ENCODE measurements at places on chromosomes 2 and 18. TPM values are rescaled to one million over a fixed set of nuclear protein-coding genes. Genes with fewer than 3 reads are reported as not detected.

DNA sequence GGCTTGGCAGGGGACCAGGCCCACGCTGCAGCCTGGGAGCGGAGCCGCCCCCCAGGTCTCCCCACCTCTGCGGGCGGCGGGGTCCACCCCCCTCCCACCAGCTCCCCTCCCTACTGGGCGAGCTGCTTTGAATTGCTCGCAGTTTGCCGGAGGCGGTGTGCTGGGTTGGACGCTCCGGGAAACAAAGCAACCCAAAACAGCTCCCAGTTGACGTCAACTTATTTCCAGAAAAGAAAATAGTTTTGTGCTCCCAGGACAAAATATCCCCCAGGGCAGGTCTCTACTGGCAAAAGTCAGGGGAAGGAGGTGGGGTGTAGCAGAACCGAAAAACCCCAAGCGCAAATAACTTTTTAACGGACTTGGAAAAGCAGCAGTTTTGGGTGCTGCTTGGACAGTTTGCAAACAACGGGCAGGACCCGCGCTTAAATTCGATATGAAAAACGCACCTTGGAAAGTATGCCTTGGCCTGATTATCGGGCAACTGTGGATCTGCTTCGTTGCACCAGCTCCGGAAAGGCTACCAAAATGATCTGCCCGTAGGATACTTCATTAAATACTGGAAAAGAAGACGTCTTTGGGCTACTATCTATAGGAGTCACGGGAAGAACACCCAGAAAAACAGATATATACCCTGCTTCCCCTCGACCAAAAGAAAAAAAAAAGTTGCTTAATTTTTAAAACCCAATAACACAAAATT lies 2.8 kb upstream of the KCTD1 start:
- no peak for DNase-seq

The FEV gene
- total RNA-seq, result not detected

DNA sequence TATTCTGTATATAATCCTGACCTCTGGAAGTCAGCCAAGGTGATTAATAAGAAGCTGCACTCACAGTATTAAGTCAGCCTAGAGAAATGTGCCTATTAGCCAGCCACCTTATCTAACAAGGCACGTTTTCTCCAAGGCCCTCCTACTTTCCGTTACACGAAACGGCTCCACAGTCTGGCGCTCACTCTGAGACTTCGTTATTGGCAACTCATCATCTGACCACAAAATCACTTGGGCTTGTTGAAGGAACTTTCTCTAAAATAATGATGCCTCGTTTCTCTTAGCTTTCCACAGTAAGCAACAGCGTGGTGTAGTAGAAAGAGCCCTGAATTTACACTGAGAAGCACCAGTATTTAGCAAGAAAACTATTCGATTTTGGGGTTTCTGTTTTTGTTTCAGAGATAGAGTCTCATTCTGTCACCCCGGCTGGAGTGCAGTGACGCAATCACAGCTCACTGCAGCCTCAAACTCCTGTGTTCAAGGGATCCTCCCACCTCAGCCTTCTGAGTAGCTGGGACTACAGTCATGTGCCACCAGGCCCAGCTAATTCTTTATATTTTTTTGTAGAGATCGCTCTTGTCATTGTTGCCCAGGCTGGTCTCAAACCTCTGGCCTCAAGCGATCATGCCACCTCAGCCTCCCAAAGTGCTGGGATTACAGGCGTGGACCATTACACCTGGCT lies 53.6 kb upstream of the SLC14A1 start:
- peak; percentile 79 for DNase-seq

- DNase-seq, result no peak
Observed at GRCh38 chr2:40360652-40361051, 91.2 kb downstream of the SLC8A1 start.

GRCh38 chr2:204049635-204050034 lies 113.1 kb downstream of the ICOS start:
- DNase-seq, result no peak

The NEU4 gene
- total RNA-seq, result 0.76 TPM

DNA sequence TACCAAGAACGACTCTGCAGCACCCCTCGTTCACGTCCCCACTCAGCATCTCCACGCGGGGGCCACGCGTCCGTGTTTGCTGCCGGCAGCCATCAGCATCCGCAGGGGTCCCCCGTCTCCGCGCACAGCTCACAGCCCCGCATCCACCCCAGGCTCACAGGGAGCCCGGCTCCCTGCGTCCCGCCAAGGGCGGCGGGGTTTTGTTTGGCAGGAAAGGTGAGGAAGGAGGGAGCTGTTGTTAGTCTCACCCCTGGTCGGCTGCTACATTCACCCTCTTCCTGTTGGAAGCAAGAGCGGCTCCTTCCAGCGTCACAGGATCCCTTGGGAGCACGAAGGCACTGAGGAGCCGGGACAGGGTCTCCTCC lies 131.0 kb upstream of the CTDP1 start:
- DNase-seq, result no peak

The CXXC1 gene
- 68.6 TPM for total RNA-seq

- no peak for DNase-seq
Observed at GRCh38 chr2:54666634-54667265, 56.7 kb upstream of the EML6 start.

DNA sequence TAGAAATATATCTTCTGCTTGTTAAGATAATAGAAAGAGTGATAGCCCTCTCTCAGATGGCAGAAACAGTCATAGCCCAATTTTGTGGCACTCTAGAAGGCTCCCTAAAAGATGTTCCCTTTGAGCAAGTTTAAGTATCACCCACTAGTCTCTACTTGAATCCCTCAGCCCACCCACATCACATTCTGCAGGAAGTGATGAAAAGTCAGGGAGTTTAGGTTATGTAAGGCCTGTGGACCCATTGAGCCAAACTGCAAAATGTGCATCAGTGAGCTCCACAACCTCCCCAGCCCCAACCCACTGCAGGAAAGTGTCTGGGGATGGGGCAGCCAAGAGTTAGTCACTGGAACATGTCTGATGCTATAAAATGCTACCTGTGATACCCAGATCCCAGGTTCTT lies 25.6 kb downstream of the ANKRD44 start:
- peak; percentile 41 for DNase-seq

- DNase-seq, result no peak
Observed at GRCh38 chr2:240557101-240557751, 562 bp downstream of the ANKMY1 start.

- DNase-seq, result no peak
Observed at GRCh38 chr2:31012406-31012805, 125.8 kb downstream of the GALNT14 start.

GRCh38 chr2:121351521-121352318 lies 66.7 kb upstream of the TFCP2L1 start:
- no peak for DNase-seq

DNA sequence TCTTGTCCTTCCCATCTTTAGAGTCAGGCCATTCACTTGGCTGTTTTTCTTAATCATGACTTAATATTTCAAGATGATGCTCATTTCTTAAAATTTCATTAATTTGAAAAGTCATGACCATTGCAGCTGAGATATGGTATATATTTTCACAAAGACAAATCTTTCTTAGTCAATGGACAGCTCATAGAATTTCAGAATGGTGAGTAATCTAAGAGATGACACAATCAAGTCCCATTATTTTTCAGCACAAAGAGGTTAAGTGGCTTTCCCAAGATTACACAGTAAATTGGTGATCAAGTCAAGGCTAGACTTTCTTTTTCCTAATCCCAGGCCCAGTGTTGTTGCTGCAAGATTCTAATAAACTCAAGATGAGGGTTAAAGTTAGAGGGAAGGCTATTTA lies 34.4 kb upstream of the NT5C1B start:
- DNase-seq, result no peak

DNA sequence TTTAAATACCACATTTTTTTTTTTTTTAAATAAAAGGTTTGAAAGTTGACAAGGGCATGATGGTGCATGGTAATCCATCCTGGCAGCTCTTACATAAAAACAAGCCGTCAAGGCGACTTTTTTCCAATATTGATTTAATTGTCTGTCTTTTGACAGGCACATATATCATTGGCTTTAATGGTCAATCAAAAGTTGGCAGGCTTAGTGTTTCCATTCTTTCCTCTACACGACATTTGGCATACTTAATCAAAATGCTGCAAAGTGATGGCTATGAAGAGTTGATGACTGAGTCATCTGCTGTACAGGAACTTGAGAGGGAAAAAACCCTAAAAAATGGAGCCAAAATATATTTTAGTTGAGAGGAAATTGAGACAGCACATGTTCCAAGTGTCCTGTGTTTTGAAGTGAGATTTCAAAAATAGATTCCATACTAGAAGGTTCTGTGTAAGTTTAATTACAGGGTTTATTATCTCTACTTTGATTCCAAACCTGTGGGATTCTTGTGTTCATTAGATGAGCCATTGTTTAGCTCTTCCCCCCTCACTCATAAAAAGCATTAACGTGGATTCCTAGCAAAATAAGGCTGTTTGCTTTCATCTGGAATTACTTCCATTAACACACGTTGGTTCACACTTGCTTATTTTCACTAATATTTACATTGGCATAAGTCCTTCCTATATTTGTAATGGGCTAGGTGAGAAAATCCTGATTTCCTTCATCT lies 3.2 kb downstream of the TSHZ1 start:
- DNase-seq, result no peak

DNA sequence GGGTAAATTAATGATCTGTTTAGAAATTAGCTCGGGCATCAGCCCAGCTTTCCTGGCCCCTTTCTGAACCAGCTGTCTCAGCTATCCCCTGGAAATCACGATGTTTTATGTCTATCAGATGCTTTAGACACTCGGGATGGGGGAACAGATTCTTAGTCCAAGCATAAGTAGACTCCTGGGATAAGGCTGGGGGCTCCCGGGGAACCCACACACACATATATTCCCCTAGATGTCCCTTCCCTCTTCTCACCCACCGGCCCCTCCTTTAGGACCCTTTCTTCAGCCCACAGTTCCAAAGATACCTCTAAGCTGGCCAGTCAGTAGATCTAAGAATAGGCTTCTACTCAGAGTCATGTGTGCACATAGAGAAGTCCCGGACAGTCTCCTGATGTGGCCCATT lies 151.5 kb upstream of the COPS8 start:
- DNase-seq, result no peak

The RGPD4 gene
- 0.19 TPM for total RNA-seq

The CPS1 gene
- total RNA-seq, result 3.2 TPM

DNA sequence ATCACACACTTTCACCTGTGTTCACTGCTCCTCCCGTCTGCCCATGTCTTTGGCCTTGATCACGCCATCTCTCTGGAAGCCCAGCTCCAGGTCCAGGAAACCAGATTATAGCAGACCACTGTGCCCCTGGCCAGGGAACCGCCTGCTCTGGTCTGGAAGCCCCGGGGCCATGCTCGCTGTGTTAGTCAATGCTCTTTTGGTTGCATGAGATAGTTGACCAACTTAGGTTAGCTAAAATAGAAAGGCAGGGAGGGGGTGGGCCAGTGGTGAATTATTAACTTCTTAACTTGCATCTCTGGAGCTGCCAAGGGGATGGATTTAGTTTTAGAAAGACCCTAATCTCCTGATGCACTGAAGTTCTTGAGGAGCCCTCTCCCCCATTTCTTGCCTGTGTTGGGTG lies 232.7 kb downstream of the AGAP1 start:
- no peak for DNase-seq

DNA sequence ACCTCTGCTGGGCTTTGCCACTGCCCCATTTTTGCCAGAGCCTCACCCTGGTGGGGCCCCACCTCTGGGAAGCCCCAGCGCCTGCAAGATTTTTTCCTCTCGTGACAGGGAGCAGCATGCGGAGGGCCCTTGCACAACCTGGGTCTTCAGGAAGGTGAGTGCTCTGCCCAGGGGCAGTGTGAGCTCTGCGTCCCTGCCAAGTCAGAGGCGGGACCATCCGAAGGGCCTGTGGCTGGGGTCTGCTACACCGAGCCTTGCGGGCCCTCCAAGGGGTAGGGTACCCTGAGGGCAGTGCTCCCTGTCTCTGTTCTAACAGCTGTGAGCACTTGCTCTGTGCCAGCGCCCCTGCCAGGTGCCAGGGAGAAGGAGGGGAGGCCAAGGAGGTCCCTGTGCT lies 5.8 kb upstream of the ODC1 start:
- no peak for DNase-seq

DNA sequence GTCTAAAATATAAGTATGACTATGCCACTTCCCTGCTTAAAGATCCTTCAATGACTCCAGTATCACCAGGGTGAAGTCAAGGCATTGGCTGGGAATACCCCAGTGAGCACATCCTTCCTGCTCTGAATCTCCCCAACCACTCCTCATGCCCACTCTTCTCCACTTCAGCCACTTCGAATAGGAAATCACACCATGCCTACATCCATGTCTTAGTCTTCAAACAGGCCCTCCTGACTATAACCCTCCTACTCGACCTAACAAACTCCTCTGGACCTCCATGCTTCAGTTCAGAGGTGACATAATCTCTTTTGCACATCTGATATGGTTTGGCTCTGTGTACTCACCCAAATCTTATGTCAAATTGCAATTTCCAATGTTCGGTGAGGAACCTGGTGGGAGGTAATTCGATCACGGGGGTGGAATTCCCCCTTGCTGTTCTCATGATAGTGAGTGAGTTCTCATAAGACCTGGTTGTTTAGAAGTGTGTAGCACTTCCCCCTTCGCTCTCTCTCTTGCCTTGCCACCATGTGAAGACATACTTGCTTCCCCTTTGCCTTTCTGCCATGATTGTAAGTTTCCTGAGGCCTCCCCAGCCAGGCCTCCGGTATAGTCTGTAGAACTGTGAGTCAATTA lies 87.8 kb upstream of the TFCP2L1 start:
- no peak for DNase-seq

DNA sequence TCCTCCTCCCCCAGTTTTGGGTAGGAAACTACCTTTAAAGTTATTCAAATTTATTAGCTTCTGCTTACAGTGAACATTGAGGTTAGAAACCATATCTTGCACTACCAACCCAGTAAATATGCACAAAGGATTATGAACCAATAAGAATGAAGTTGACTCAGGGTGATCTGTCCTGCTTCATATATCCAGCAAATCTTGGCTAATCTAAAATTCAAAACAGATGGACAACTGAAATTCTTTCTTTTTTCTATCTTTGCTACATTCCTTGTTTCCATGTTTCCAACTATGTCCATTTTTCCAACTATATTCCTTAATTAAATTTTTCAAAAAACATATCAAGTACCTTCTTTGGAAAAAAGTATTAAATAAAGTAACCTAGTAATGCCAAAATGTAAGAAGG lies 149.3 kb downstream of the FAM124B start:
- DNase-seq, result no peak

DNA sequence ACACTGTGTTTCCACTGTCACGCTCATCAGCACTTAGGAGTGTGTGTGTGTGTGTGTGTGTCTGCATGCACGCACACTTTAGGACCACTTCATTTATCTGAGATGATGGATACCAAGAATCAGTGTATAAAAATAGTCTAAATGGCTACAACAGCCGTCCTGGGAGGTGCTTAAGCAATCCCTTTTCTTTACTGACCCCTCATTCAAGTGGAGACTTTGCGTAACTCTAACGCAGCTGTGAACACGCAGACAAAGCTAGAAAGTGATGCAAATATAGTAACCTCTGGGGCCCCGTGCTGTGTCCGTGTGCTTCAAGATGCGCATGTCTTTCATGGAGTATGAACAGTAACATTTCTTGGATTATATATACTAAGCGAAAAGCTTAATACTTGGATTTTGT lies 40.4 kb upstream of the RBM44 start:
- no peak for DNase-seq

The UGT1A9 gene
- total RNA-seq, result not detected

DNA sequence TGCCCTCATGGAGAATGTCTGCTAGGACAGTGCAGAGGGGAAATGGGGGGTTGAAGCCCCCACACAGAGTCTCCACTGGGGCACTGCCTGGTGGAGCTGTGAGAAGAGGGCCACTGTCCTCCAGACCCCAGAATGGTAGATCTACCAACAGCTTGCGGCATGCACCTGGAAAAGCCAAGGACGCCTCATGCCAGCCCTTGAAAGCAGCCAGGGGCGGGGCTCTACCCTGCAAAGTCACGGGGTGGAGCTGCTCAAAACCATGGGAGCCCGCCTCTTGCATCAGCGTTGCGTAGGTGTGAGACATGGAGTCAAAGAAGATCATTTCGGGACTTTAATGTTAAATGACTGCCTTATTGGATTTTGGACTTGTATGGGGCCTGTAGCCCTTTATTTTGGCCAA lies 157.6 kb downstream of the DSEL start:
- DNase-seq, result no peak

Measured in activated CD4-positive, alpha-beta T cell treated with anti-CD3 and anti-CD28 coated beads for 36 hours (primary cell).